ENCODE measurements at places on chromosomes 7 and 10.

GRCh38 chr10:47206449-47207280 lies 93.3 kb upstream of the GDF10 start:
- no peak for DNase-seq

- no peak for DNase-seq
Measured at GRCh38 chr7:47688311-47689100, 106.6 kb upstream of the TNS3 start.

GRCh38 chr7:9231630-9232121 lies 798.3 kb downstream of the NXPH1 start:
- DNase-seq = no peak

DNA sequence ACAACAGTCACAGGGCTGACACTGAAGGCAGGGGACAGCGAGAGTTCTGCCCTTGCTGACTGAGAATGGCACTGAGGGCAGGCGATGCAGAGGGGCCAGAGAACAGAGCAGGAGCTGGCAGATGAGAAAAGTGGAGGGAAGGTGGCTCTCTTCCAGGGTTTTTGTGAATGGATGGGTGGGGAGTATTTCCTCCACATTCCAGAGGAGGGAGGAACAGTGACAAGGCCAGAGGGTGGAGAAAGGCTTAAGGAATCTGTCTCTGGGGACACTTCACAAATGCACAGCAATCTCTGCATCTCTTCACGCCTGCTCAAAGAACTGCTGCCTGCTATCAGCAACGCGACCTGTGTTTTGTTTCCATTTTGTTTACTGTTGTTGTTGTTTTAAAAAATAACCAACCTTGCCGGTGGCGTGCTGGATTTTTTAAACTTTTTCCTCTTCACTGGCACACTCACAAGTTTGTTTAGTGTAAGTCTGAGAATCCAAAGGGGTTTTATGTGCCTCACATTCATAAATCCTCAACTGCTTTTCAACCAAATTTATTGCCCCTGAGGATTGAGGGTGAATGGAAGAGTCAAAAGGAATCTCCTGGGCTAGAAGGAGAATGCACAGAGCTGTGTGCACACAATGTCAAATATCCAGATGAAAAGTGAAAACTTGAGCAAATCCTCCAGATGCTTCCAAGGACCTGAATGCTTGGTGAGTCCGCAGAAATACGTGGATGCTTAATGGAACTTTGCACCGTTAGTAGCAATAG lies 129.3 kb downstream of the GLI3 start:
- no peak for DNase-seq

DNA sequence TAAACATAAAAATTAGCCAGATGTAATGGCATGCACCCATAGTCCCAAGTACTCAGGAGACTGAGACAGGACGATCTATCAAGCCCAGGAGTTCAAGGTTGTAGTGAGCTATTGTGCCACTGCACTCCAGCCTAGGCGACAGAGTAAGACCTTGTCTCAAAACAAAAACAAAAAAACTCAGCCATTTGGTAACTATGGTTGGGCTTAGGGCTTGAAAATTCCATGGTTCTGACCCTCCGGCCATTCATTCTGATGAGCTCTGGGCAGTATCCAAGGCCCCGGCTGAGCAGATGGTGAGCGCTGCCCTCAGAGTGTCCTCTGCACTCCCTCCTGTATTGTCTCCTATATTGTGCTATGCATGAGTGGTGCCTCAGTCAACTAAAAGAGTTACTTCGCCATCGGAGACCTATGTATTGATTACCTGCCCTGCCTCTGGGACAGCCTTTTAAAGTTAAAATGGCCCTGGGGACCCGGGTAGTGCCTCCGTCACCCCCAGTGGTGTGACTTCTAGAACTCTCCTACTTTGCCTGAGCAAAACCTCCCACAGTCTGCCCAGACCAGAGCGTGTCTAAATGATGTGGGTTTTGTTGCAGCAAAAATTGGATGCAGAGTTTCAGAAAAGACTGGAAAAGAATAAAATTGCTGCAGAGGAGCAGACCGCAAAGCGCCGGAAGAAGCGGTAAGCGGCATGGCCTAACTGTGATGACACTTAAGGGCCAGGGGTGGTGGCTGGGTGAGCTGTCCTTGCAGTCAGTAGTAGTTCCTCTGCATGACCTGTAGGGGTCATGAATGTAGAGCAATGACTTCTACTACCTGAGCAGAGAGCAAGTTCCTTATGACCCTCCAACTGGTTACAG lies 8.1 kb downstream of the PRKRIP1 start:
- peak; percentile 90 for DNase-seq

DNA sequence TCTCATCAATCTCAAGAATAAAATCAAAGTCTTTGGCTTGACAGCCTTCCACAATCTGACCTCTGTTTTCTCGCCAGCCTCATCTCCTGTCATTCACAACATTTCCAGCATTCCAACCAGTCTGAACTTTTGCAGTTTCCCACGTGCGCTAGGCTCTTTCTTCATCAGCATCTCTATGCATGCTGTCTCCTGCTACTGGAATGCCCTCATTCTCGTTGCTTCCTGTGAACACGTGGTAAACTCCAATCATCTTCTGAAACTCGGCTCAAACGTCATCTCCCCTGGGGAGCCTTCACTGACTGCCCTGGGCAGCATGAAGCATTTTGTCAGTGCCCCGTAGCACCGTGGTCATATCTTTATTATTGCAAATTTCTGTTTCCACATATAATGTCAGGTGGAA lies 12.2 kb upstream of the RSBN1L start:
- no peak for DNase-seq

DNA sequence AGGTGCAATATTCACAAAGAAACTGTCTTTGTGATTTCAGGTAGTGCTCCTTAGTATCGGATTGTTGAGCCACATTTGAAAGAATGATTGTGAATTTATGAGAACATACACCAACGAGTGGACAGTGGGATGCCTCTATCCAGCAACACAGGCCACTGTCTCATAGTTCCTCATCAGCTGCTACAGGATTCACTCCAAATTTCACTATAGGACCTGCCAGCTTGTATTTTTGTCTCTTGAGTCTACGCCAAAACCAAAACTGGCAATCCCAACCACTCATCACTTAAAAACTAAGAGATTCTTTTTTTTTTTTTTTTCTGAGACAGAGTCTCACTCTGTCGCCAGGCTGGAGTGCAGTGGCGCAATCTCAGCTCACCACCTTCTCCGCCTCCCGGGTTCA lies 964.5 kb downstream of the CNTNAP2 start:
- DNase-seq = no peak

DNA sequence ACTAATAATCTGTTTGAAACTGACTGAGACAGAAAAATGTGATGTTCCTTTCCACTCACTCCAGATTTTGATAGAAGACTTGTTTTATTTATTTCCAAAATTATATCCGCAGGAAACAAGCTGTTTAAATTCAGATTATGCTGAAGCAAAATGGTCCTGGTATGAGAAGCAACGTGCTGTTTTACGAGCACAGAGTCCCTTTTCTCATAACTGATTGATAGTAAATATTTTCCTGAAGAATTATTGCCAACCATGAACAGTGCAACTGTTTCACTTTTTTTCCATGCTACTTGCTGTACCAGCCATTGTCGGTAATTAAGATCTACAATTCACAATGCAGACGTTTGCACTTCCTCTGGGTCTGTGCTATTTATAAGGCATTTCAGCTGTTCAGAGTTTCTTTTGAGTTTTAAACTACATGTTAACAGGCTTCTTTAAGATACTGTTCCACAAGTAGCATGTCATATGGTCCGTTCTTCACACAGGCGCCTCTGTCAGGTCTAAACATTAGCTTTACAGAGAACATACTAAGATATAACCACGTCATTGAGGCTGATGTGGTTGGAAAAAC lies 103.8 kb downstream of the POLL start:
- DNase-seq = no peak

DNA sequence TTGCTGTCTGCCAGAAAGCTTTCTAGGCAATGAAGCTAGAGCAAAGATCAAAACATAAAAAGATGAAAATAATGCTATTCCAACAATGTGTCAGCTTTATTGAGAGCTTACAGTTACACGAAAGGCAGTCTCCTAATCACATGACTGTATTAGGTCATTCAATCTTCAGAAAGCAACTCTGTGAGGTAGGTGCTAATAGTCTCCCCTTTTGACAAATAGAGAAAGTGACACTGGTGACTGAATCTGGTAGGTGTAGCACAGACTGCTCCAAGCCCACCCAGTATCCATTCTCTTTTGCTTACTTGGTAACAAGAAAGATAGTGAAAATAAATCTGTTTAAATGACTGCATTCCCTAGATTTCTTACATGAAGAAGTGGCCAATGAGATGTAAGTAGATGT lies 58.8 kb downstream of the DGKB start:
- DNase-seq = no peak

GRCh38 chr10:125149036-125149679 lies 11.2 kb downstream of the CTBP2 start:
- peak; percentile 92 for DNase-seq

GRCh38 chr7:20650782-20651181 lies 35.3 kb downstream of the ABCB5 start:
- DNase-seq = no peak

GRCh38 chr7:46972205-46972604 lies 609.7 kb downstream of the TNS3 start:
- DNase-seq = no peak

DNA sequence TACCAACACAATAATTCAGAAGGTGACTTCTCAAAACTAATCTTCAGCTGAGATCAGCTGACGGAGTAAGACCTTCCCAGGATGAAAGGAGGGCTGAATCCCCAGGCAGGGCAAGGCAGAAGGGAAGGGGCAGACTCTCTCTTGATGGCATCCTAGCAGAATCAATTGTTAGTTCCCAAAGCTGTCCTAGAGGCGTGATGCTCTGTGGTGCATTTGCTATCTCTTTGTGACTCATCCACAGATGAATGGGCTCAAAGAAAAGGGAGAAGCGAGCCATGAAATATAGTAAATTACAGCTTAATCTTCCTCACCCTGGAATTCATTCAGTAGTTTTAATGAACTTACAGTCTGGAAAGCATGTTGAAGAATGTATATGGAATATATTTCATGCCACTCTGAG lies 37.2 kb downstream of the PDE1C start:
- DNase-seq = no peak

- peak; percentile 72 for DNase-seq
Measured at GRCh38 chr10:92849234-92849525, 860 bp downstream of the EXOC6 start.

GRCh38 chr7:539731-540411 lies 20.2 kb upstream of the PDGFA start:
- DNase-seq = no peak

DNA sequence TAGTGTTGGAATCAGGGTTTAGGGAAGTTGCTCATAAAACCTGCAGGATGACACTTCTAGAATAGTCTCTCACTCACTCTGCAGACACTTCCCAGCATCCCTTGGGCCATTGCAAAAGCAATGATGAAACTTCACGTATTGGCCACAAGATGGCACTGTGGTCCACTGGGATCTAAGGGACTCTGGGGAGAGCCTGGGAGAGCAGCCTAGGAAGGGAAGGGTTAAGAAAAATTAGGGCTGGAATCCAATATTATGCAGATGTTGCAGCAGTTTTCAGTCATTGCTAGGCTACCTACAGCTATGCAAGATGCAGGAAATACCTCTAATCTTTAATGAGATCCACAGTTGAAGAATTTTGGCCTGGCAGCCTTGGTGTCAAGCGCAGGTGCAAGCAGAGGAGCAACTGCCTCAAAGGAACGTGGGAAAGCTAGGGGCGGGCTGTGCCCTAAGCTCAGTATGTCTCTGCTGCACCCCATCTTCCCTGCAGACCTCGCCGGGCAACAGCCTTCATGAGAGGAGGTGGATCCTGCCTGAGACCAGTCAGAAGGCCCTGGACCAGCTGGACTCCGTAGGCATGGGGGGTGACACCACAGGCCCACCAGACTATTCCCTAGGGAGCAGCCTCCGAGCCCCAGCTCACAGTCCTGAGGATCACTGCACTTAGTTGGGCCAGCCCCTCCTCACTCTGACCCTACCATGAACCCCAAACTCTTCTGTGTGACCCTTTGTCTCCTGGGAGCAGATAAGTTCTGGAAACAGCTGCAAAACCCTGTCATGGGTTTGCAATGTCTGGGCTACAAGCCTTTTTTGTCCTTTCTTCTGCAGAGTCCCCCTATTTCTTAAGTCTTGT lies 127.9 kb upstream of the PRSS58 start:
- peak; percentile 85 for DNase-seq

DNA sequence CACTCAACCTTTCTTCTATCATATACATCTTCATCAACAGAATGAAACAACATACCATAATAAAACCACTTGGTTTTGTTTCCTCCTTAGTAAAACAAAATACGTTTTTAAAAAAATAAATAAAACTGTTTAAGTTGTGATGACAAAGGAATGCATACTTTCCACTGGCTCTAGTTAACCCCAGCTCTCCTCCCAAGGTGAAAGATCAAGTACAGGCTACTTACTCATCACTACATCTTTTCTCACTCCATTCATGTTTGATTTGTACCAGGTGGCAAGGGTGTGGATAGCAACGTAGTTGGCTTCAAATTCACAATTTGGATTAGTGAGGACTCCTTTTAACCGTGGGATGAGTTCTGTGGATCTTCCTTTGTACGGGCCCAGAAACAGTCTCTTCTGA lies 14.7 kb downstream of the OGA start:
- DNase-seq = no peak

DNA sequence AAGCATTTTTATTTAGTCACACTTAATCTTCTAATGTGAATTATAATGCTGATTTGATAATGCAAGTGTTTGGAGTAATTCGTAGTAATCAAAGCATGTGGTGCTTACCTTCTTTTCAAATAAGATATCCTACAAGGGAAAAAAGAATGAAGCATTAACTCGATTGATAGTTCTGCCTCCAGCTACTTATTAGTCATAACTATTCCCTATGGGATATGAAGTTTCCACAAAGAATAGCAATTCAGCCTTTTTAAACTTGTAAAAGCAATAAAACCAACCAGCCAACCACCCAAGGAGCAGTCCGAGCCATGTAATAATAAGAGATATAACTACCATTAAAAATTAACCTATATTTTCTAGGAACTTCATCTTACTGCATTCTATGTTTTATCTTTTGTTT lies 11.6 kb downstream of the COL28A1 start:
- no peak for DNase-seq

DNA sequence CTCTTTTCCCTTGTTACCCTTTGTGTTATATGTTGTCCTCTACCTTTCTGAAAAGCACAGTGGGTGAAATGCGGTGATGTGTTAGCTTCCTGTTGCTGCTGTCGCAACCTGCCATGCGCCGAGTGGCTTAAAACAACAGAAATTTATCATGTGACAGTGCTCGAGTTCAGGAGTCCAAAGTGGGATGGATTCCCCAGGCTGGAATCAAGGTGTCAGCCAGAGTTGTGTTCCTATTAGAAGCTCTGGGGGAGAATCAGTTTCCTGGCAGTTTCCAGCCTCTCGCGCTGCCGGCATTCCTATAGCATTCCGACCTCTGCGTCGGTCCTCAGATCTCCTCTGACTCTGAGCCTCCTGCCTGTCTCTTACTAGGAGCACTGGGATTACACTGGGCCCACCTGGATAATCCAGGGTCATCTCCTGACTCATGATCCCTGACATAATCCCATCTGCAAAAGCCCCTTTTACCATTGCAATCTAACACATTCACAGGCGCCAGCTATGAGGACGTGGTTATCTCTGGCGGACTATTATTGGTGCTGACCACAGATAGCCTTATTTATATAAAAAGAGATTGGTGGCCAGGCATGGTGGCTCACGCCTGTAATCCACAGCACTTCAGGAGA lies 207.5 kb downstream of the CUX1 start:
- DNase-seq = peak; percentile 42

GRCh38 chr7:152411389-152411788 lies 24.4 kb downstream of the KMT2C start:
- DNase-seq = no peak

Measured in hematopoietic multipotent progenitor cell treated with erythropoietin and hydrocortisone succinate and interleukin-3 and kit ligand, for 6 days (in vitro differentiated cells).